ENCODE measurements at places on chromosomes 5 and 9.

GRCh38 chr5:92637247-92637646 lies 943.8 kb downstream of the NR2F1-AS1 start:
- no peak for DNase-seq

GRCh38 chr5:135842737-135843136 lies 8.3 kb downstream of the SLC25A48 start:
- no peak for DNase-seq

- DNase-seq = no peak
These were observed 42.8 kb upstream of the GABRP start for GRCh38 chr5:170740551-170741205.

GRCh38 chr9:134690946-134691694 lies 49.5 kb downstream of the COL5A1 start:
- no peak for DNase-seq

DNA sequence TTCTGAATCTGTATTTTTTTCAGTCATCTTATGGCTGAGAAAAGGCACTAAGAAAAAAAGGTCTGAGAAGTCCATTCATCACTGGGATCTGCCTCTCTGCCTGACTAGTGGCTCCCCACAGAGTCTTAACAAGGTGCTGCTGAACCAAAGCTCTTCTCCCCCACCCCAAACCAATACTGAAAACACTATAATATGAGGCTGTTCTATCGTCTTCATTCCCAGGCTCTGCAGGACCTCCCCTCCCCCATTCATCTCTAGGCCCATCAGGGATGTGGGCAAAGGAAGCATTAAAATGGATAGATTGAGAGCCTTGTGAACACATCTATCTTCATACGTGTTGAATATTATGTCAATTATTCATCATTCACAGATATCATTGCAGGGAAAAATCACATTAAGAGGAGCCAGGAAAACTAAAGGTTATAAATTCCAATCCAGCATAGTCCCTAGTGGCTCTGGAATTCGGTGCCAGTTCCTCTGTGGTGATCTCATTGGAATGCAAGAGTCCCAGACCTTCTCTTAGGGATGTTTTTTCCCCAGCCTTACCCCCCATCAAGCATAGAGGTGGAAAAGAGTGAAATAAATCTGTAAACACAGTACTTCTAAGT lies 44.3 kb upstream of the GPR151 start:
- DNase-seq = no peak

DNA sequence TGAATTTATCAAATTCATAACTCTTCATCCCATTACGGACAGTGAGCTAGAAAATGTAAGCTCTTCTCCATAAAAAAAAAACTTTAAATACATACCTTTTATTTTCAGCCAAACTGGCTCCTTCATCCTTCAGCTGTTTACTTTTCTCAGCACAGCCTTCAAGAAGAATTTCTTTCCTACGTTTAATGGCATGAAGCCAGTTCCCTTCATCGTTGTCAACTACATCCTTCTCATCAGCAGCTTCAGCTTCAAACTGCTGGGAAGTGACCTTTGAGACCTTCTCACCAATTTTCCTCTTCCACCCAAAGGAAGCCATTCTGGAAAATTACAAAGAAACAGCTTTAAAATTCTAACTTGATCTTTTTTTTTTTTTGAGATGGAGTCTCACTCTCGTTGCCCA lies 9.1 kb downstream of the TTC33 start:
- DNase-seq = no peak

- DNase-seq = no peak
These were observed 13.9 kb downstream of the PIK3R1 start for GRCh38 chr5:68229416-68229815.

GRCh38 chr5:85030316-85031084 lies 645.8 kb upstream of the EDIL3 start:
- DNase-seq = no peak

- no peak for DNase-seq
These were observed 33.6 kb upstream of the MAMDC2 start for GRCh38 chr9:70010015-70010414.

- DNase-seq = no peak
These were observed 385.0 kb upstream of the TRPC7 start for GRCh38 chr5:136750224-136750862.

GRCh38 chr5:9283021-9283420 lies 262.9 kb downstream of the SEMA5A start:
- no peak for DNase-seq

- DNase-seq = no peak
These were observed 171.8 kb upstream of the PCSK5 start for GRCh38 chr9:75718677-75719076.

DNA sequence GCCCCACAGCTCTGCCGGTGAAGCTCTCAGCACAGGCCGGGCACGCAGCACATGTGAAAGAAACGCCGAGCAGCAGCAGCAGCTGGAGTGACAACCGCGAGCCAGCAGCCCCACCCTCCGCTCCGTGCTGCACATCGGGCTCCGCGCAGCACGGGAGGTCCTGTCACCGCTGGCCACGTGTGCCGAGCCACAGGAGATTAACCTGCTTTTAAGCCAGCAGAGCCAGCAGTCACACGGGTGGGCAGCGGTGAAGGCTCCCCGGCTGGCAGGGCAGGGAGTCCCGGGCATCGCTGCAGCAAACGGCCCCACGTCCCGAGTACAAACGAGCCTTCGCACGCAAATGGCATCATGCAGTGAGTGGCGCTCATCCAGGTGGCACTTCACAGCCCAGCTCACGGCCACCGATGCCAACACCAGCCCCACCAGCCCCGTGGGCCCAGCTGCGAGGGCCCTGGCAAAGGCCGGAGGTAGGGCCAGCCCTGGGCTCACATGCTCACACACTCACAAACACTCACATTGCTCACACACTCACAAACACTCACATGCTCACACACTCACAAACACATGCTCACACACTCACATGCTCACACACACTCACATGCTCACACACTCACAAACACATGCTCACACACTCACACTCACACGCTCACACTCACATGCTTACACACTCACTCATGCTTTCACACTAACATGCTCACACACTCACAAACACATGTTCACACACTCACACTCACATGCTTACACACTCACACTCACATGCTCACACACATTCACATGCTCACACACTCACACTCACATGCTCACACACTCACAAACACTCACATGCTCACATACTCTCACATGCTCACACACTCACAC lies 11.1 kb downstream of the CCDC187 start:
- DNase-seq = no peak

DNA sequence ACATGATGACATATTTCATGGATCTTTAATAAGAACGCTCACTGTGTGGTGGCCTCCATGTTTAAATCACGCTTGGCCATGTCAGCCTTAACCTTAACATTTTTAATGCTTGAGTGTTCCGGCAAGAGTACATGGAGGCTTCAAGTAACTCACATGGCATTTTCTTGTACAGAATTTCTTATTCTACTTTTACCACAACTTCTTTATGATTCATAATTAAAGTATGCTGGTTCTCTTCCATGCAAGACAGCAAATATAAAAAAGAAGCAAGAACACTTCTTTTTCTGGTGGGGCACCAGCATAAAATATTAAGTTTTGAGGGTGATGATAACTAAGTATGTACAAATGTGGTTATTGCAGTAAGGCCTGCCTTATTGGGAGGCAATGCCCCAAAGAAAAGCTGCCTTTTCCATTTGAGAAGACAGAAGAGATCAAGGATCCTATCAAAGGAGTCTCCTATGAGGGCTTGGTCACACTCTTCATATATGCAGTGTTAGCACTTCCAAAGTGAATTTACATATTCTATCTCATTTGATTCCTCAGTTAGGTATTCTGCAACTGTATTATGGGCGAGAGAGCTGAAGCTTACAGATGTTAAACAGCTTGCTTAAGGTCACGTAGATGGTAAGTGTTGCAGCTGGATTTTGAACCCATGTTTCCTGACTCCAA lies 382.7 kb upstream of the MEF2C start:
- no peak for DNase-seq

- no peak for DNase-seq
These were observed 103.6 kb downstream of the MLLT3 start for GRCh38 chr9:20518737-20519136.

- no peak for DNase-seq
These were observed 139.4 kb downstream of the GNAQ start for GRCh38 chr9:77892171-77892570.

DNA sequence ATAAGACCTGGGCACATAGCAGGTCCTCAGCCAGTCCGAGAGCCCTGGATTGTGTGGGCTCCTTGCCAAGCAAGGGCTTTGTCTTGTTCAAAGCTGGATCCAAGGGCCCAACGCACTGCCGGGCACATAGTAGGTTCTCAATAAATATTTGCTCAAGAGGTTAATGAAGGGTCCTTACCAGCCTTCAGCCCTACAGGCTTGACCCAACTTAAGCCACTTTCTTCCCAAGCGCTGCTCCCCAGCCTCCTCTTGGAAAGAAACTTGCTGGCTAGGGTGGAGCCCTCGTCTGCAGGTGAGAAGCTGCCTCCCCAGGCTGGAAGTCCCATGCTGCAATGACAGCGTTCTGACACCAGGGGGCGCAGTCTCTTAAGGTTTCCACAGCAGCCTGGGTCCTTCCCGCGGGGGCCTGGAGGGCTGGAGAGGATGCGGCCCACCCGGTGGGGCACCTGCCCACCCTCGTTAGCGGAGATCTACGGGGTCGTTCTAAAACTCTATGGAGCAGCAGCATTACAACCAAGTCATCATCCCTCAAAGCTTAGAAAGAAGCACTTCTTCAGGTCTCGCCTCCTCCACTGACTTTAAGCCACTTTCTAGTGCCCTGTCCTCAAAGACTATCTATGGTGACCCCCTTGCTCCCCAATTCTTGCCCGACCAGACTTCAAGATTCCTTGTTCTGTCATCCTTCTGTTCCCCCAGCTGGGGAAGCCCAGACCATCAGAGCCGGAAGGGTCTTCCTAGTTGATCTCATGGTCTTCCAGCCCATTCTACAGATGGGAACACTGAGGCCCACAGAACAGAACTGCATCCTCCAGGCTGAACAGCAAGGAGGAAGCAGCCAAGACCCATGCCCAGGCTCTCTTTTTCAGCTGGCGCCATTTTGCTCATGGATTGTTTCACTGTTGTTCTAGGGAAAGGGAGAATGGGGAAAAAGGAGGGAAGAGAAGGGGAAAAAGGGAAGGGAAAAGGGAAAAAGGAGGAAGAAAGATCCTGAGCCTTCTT lies 115.4 kb downstream of the LHX2 start:
- peak; percentile 69 for DNase-seq

- no peak for DNase-seq
These were observed 14.8 kb upstream of the C5orf46 start for GRCh38 chr5:147921136-147921535.

DNA sequence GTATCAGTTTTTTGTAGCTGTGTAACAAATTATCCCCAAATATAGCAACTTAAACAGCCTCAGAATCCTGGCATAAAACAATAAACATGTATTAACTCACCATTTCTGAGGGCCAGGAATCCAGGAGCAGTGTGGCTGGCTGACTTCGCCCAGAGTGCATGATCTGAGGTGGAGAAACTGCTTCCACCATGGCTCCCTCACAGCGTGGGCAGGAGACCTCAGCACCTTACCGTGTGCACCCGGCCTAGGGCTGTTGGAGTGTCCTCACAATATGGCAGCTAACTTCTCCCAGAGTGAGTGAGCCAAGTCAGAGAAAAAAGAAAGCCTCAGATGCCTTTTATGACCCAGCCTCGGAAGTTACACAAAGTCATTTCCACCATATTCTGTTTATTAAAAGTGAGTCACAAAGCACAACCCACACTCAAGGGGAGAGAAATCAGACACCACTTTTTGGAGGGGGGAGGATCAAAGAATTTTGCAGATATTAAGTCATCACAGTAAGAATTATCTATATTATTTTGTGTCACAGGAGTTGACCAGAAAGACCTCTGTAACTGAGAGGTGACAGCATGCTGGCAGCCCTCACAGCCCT lies 59.6 kb downstream of the TSTD2 start:
- DNase-seq = no peak

GRCh38 chr9:35526087-35526801 lies 36.3 kb downstream of the RUSC2 start:
- no peak for DNase-seq

DNA sequence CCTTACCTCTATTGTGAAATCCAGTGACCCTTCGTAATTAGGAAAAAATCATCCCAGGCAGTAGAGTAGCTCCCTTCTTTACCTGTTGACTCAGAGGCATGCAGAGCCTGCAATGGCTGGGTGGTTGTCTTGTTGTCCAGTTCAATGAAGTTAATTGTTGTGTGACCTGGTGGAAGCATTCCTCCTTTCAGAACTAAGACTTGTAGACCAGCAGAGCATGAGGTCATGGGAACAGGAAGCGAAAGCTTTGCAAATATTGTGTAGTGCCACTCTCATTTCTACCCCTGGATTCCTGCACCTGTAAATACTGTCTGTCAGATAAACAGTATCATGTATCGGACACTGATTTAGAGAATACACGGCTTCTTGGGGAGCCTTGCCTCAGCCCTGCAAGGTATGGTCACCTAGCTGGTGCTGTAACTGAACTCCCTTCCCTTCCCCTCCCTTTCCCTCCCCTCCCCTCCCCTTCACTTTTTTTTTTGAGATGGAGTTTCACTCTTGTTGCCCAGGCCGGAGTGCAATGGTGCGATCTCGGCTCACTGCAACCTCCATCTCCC lies 5.7 kb upstream of the PRXL2C start:
- no peak for DNase-seq

- DNase-seq = no peak
These were observed 332.8 kb upstream of the KLF9 start for GRCh38 chr9:70747261-70747718.

- DNase-seq = no peak
These were observed 13.6 kb downstream of the LHX3 start for GRCh38 chr9:136191099-136191959.

GRCh38 chr5:59660737-59661136 lies 232.8 kb downstream of the PDE4D start:
- DNase-seq = no peak

DNA sequence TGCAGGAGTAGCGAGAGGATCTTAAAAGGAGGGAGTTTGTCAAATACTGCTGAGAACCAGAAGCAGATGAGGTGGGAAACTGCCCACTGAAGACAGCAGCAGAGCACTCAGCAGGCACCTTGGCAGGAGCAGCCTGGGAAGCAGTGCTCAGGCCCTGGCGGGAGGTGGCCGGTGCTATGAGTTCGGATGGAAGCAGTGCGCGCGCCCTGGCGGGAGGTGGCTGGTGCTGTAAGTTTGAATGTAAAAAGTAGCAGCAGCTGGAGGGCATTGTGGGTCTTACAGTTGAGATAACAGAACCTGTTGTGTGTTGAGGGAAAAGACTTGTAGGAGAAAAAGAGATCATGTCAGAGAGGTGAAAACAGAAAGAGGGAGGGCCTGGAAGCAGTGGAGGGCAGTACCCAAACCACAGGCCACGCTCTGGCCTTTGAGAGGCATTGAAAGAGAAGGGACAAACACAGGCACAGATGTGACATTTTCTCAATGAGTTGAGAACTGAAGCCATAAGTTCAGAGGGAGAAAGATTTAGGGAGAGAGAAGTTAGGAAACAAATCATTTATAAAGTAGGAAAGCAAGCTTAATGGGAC lies 130.9 kb downstream of the ERCC6L2 start:
- no peak for DNase-seq

DNA sequence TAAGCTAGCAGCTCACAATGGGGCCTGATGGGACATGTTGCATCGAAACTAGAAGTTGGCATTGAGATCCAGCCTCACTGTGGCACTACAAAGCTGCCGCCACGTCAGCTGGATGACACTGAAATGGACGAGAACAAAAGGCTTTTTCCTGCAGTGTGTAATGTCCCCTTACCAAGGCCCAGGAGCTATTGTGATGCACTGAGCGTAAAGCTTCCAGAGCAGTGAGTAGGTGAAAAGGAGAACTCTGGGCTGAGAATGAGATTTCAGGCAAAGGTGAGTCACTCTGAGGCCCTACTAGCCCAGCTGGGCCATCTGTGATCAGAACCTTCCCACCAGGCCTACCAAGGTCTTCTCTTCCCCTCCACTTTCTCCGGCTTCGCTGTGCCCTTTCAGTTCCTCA lies 528.1 kb upstream of the KLF4 start:
- DNase-seq = no peak

All from CD4-positive, alpha-beta T cell treated with Interleukin-1 beta for 1 hour (primary cell).